HS-27A (cell line): ENCODE measurements at places on chromosomes 7 and 10.

- DNase-seq, result no peak
Observed at GRCh38 chr10:52571516-52572182, 200.9 kb downstream of the MBL2 start.

- no peak for DNase-seq
Observed at GRCh38 chr7:82335927-82336326, 107.7 kb downstream of the CACNA2D1 start.

DNA sequence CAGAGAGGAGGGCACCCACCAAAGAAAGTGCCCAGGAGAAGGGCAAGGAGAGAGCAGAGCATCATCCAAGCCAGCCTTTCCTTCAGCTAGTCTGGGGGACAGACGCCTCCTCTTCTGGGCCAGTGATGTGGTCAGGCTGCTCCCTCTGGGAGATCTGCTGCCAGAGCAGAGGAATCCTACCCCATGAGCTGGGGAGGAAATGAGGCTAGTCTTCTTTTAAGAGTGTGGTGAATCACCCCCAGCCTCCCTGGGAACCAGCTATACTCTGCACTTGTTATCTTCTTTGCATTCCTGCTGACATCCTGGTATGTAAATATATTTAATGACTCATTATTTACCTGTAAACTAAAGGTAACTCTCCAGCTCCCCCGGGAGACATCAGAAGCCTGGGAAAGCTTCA lies 41.6 kb upstream of the EPHB6 start:
- peak; percentile 51 for DNase-seq

DNA sequence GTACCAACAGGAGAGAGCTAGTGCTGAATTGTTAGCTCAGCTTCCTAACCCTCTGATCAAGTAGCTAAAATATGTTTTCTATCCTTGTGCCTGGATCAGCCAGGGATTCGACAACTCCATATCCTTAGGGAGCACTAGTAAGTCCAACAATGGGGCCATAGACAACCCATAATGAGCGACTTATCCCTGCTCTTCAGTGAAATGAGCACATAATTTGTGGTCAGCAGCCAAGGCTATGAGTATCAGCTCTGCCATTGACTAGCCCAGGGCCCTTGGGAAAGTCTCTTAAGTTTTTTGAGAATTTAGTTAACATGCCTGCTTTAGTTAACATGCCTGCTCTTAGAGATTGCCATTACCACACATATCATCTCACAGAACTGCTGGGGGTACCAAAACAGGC lies 39.3 kb downstream of the COL1A2 start:
- no peak for DNase-seq

- DNase-seq, result no peak
Observed at GRCh38 chr7:89507034-89507433, 647.2 kb upstream of the STEAP1 start.

- DNase-seq, result peak; percentile 9
Observed at GRCh38 chr10:94546049-94546900, 687 bp downstream of the HELLS start.

- DNase-seq, result no peak
Observed at GRCh38 chr10:34339816-34340553, 475.1 kb downstream of the PARD3 start.

DNA sequence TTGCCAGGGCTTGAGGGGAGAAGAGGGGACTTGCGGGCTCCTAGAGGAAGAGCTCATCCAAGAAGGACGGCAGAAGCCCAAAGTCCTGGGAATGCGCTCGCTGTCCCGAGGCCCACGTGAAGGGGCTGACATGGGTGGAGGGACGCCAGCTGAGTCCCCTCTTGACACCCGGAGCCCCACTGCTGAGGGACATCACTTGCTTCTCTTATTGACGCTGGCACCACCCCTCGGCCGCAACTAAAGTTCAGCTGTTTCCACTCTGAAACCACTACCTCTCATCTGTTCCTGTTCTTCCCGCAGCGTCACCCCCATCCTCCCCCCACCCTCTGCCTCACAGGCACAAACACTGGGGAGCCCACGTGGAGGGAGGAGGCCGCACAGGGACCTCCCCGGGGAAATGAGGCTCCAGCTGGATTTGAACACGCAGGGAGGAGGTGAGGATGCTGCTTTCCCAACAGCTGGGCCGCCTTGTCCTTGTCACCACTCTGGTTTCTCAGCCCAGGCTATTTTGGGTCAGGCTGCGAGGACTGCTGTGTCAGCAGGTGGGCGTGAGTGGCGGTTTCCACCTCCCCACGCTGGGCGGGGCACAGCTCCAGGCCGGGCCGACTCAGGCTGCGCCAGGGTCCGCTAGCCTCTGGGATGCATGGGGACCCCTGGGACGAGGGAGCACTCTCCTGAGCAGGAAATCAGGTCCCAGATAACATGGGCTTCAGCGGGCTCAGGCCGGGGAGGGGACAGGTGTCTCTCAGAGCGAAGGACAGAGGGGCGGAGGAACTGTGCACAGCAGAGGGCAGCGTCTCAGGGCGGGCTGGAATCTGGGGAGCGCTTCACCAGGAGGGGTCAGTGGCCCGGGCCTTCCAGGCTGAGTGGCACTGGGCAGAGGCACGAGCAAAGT lies 156.3 kb downstream of the ZNF248 start:
- no peak for DNase-seq

DNA sequence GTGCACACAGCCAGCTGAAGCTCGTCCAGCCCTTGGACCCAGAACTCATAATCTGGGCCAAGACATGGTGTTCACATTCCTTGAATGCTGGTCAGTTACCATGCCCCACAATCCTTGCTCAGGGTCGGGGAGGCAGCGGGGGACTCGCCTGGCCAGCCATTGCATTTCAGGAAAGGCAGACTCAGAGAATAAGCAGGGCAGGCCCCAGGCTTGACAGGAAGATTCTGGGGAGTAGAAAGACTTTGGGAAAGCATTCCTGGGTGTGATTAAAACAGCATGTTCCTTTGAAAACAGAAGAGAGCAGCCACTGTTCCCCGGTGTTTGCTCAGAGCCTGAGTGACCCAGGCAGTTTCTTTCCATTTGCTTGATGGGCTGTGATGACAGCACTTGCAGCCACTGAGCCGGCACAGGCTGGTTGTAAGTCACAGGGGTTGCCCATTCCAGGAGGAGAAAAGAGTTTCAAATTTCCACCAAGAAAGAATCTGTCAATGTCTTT lies 473.7 kb downstream of the TYW1 start:
- DNase-seq, result no peak
